Natural killer cell treated with Interleukin-12 subunit alpha and Interleukin-12 subunit beta and Interleukin-15 and Interleukin-18, amount 100 ng/mL, for 72 hours (primary cell): ENCODE measurements at places on chromosomes 3 and 15. TPM values are rescaled to one million over a fixed set of nuclear protein-coding genes. Genes with fewer than 3 reads are reported as not detected.

DNA sequence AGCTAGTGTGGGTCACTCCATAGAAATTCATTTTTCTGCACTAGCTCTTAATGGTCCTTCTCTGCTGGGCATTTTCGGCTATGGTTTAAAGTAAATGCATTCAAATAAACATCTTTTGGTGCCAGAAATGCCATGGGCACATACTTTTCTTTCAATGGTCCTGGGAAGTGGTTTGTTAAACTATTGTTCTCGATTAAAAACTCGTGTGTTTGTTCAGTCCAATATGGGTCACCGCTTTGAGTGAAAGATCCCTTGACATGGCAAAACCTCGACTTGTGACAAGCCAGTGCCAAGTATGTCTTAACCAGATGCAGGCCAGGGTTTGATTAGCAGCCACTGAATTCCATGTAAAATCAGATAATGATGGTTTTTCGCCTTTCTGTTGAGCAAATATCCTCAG, 331.9 kb upstream of the WNT5A start:
- no peak for DNase-seq

CCR1 gene
- total RNA-seq, result 92.2 TPM

GRCh38 chr3:175057401-175057800, 198.3 kb downstream of the NAALADL2 start:
- no peak for DNase-seq

CPN2 gene
- total RNA-seq, result not detected

DNA sequence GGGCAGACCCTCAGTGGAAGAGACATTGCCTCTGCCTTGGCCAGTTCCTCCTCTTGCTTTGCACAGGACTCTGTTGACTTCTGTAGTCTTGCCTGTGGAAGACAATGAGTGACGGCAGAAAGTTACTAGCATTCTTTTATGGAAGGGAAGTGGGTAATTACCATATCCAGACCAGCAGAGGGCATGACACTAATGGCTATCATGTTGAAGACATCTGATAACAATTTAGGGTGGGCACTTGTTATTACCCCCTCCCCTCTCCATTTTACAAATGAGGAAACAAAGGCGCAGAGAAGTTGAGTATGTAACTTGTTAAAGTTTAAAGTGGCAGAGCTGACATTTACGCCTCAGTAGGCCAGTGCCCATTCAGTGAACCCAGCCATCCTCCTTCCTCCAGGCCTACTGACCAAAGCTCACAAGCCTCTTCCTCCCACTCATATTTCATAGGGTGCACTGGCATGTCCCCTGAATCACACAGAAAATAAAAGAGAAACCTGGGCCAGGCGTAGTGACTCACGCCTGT, 48.2 kb upstream of the FMN1 start:
- DNase-seq, result no peak

DNA sequence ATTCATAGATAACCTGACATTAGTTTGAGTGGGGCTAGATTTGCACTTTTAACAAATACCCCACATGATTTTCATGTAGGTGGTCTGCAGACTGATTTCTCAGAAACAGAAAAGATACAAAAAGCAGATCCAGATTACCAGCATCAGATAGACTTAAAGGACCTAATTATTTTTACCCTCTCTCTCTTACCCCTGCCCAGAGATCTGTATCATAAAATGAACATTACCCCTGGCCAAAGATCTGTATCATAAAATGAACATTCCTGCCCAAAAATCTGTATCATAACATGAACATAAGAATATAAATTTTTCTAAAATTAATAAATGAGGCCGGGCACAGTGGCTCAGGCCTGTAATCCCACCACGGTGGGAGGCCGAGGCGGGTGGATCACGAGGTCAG, 14.6 kb upstream of the TRPC1 start:
- no peak for DNase-seq

CCDC191 gene
- 3.6 TPM for total RNA-seq

DNA sequence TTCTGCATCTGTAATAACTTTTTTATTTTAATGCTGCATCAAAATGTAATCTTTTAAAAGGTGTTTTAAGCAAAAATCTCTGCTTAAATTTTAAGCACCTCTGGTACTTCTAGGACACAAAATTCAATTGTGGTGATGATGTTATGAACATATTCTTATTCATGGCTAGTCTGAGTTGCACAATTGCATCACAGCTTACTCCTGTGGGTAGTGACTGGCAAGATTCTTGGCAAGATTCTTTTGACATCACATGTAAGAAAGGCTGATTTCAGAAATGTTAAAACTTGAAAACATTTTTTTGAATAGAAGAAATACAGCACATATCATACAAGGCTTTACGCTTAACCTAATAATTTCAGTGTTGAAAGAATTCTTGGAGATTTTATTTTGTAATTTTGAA, 35.7 kb downstream of the IQCH start:
- no peak for DNase-seq

DNA sequence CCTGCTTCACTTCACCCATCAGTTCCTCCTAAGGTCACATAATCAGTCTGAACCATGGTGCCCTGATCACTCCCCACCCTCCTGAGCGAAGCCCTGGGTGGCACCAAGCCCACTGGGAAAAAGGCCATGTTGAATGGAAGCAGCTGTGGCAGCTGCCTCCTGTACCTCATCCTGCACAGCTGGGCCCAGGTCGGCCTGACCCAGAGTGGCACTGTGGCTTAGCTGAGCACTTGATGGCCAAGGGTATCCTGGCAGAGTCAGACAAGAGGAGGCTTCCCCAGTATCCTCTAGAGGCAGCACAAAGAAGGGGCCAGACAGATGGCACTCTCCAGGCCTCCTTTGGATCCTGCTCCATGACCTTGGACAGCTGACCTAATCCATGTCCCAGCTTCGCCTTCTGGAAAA, 68.4 kb downstream of the TLE3 start:
- DNase-seq, result no peak
